ENCODE measurements at places on chromosomes 7 and 10.

GRCh38 chr10:63505562-63505961 lies 15.6 kb upstream of the REEP3 start:
- no peak for DNase-seq

DNA sequence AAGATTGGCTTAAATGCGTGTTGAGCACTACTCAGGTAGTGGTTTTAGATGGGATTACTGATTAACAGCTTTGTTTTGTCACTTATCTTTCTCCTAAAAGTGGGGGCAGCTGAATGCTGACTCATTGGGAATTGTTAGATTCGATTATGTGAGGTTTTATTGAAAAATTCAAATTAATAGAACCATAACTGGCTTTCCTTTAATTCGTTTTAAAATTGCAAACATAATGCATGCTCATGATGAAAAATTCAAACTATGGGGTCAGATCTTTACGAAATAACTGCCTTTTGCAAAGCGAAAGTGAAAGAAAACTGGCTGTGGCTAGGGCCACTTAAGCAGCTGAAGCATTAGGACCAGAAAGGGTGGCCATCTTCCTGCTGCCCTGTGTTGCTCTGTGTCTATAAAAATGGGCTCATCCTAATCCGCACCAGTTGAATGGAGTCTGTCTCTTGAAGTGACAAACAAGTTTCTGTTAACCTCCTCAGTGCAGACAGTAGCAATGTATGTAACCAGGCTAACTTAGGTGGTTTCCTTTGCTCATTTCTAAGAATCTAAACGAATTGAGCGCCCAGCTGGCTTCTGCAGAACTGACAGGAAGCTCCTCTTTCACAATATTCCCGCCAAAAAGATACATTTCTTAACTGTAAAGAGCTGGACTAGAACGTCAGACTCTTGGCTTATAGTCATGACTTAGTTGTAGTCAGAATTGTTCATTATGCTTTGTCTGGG lies 27.8 kb downstream of the DENND10 start:
- DNase-seq, result peak; percentile 18

- DNase-seq, result no peak
These were observed 179.2 kb upstream of the ZMIZ1 start for GRCh38 chr10:78889536-78890063.

DNA sequence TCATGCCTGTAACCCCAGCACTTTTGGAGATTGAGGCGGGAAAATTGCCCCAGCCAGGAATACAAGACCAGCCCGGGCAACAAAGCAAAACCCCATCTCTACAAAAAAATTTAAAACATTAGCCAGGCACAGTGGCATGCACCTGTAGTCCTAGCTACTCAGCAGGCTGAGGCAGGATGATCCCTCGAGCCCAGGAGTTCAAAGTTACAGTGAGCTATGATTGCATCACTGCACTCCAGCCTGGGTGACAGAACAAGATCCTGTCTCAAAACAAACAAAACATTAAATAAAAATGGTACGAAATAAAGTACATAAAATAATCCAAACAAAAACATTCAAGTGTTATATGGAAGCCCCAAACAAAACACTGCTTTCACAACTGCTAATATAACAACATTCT lies 125.0 kb downstream of the SNX13 start:
- no peak for DNase-seq

DNA sequence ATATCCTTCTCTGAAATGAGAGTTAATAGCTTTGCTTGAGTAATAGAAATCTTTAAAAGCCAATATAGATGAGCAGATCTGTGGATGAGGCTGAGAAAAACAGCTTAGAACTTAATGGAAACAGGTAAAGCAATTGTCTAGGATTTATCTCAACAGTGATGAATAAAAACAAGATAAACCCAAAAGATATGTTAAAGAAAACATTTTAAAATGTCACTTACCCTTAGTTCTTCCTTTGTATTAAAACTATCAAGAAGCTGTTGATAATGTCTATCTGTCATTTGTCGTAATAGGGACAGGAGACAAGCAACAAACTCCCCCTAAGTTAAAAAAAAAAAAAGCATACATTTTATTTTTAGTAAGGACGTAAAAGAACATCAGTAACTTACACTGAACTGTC lies 272.1 kb upstream of the IMMP2L start:
- no peak for DNase-seq

DNA sequence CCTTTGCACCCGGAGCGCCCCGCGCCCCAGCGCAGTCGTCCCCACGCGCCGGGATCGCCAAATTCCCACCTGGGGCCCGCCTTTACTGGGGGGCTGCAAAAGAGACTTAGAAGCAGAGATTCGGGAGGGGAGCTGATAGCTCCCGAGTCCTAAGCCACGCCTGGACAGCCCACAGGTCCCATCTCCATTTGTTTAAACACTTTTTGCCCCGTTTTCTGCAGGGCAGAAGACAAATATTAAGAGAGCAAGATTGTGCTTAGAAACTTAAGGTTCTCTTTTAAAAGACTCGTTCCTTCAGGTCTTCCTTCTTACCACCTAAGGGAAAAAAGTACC lies 299.1 kb upstream of the NFE2L3 start:
- DNase-seq, result no peak

All from AG10803 (cell line).